ENCODE measurements at places on chromosomes 12 and 14. TPM values are rescaled to one million over a fixed set of nuclear protein-coding genes. Genes with fewer than 3 reads are reported as not detected.

Gene RASSF9
- total RNA-seq = 5.8 TPM

Gene MYH7
- total RNA-seq = 11,111 TPM

Gene MIP
- total RNA-seq = not detected

Gene UBE3B
- total RNA-seq = 48.7 TPM

Gene FLRT2
- 2.4 TPM for total RNA-seq

Gene CISTR
- total RNA-seq = 2.0 TPM

Gene GLT8D2
- 7.3 TPM for total RNA-seq

Gene DENND5B
- 44.0 TPM for total RNA-seq

DNA sequence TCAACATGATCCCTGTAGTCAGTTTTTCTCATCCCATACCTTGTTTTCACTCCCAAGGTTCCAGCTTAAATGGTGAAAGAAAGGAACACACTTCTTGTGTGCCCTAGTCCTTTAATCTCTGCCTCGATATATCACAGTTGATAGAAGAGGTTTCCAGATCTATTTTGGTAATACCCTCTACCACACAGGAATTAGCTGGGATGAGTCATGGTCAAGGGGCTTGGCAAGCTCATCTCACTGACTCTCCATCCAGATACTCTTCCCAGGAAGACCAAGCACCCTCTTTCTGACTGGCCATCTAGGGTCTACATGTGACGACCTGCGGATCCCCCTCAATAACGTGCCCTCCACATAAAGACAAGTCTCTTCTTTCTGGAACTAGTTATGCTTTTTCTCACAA is 277.9 kb downstream of the ITPR2 start:
- no peak overlapping the region for H3K27ac ChIP-seq
- H3K27me3 ChIP-seq = no peaks in the 10 kb centered on the region
- H3K4me3 ChIP-seq = no peak overlapping the region
- peaks cover 18% of the 10 kb centered on the region for H3K36me3 ChIP-seq
- DNase-seq = no peak

- DNase-seq = no peak
- H3K4me3 ChIP-seq = no peak overlapping the region
- H3K4me1 ChIP-seq = peaks cover 21% of the 10 kb centered on the region
- H3K27me3 ChIP-seq = no peaks in the 10 kb centered on the region
- H3K27ac ChIP-seq = no peak overlapping the region
Observed at GRCh38 chr12:26205941-26206340, 10.6 kb downstream of the SSPN start.

DNA sequence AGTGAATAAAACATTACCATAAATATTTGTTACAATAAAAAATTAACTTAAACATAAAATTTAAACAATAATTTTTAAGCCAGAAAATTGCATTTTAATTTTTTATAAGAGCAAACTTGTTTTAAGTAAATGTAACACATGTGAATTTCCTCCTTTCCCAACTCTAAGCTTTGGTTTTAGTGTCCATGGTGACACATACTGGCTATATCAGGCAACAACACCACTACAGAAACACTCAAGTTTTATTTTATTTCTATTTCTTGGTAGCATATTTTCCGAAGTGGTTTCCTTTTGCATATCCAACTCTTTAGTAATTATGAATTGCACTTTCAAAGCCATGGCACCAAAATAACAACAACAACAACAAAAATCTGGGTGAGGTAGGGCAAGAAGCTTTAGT is 2.2 kb downstream of the NELL2 start:
- no peak overlapping the region for H3K4me3 ChIP-seq
- H3K27ac ChIP-seq = no peak overlapping the region
- no peak for DNase-seq
- H3K27me3 ChIP-seq = peaks cover 36% of the 10 kb centered on the region
- H3K4me1 ChIP-seq = peaks cover 23% of the 10 kb centered on the region

DNA sequence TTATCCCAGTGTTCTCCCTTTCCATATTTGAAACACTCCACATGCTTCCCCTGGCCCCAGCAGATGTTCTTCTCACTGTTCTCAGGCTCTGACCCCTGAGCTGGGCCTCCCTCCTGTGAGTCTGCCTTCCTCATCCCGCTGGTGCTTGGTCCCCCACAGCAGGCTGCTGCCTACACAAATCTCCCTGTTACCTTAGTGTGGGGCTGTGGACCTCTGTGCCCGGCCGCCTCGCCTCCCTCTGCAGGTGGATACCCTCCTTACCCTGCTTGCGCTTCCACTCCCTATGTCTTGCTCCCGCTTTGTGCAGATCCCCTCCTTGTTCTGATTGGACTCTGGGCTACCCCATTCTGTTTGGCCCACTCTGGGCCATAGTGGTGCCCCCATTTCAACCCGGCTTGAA is 6.9 kb downstream of the DERA start:
- no peaks in the 10 kb centered on the region for H3K4me1 ChIP-seq
- no peak overlapping the region for H3K27ac ChIP-seq
- H3K4me3 ChIP-seq = no peak overlapping the region
- H3K36me3 ChIP-seq = peaks cover 5% of the 10 kb centered on the region
- H3K27me3 ChIP-seq = no peaks in the 10 kb centered on the region

DNA sequence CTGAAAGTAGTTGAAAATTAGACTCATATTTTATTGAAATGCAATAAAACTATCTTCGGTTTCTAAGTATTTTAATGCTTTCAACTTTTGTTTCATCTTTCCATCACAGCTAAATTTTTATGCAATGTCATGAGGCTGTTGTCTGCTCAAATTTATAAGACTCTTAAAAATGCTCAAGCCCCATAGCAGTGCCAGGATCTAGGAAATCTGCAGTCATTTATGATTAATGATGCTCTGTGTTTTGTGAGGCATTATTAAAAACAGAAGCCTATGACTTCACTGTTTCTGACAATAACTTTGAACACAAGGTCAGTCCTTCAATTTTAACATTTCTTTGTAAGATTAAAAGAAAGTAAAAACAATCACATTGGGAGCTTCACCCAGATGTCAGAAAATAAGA is 112.5 kb downstream of the ALX1 start:
- no peaks in the 10 kb centered on the region for H3K27me3 ChIP-seq
- H3K4me1 ChIP-seq = no peaks in the 10 kb centered on the region
- no peak overlapping the region for H3K27ac ChIP-seq
- no peak overlapping the region for H3K4me3 ChIP-seq

- H3K4me3 ChIP-seq = no peak overlapping the region
- no peaks in the 10 kb centered on the region for H3K36me3 ChIP-seq
- H3K27me3 ChIP-seq = no peaks in the 10 kb centered on the region
- no peak for DNase-seq
- H3K27ac ChIP-seq = no peak overlapping the region
- H3K4me1 ChIP-seq = no peaks in the 10 kb centered on the region
Observed at GRCh38 chr12:18261906-18262305, 588 bp downstream of the PIK3C2G start.

DNA sequence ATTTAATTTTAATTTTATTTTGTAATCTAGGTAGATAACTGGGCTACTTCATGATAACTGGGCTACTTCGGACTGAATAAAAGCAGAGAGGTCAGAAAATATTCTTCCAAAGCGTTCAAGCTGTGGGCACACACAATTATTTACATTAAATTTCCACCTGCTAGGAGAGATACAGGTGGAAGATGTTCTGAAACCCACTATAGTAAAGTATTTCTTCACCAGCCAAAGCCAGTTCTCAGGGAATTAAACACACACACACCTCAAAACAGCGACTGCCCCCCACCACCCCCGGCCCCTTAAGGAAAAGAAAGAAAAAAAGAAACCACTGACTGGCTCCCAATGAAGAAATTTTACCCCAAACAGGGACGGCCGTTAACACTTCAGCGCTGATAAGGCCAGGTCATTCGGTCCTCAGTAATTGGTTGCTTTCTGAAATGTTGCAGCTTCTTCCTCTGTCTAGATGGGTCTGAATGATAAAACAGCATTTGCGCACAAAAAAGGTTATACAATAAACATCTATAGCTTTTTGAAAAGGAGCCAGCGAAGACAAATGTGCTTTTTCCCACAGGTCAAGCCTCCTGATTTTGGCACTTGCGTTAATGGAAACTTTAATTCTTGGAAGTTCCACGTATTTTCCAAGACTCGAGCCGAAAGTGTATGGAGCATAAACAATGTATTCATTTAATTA is 771 bp upstream of the KCNJ8 start:
- H3K4me1 ChIP-seq = peaks cover 15% of the 10 kb centered on the region
- peak overlapping the region; percentile 95 for H3K27ac ChIP-seq
- H3K36me3 ChIP-seq = no peaks in the 10 kb centered on the region
- no peaks in the 10 kb centered on the region for H3K27me3 ChIP-seq
- DNase-seq = no peak

GRCh38 chr12:94753036-94753679 is 102.8 kb upstream of the TMCC3 start:
- H3K4me3 ChIP-seq = no peak overlapping the region
- DNase-seq = no peak
- no peak overlapping the region for H3K27ac ChIP-seq
- H3K27me3 ChIP-seq = no peaks in the 10 kb centered on the region
- no peaks in the 10 kb centered on the region for H3K4me1 ChIP-seq

GRCh38 chr12:58204071-58204470 is 262.7 kb downstream of the ATP23 start:
- H3K36me3 ChIP-seq = no peaks in the 10 kb centered on the region
- peaks cover 15% of the 10 kb centered on the region for H3K4me1 ChIP-seq
- no peak overlapping the region for H3K4me3 ChIP-seq
- no peaks in the 10 kb centered on the region for H3K27me3 ChIP-seq
- no peak for DNase-seq

GRCh38 chr12:88339254-88339949 is 197.3 kb downstream of the TMTC3 start:
- H3K4me3 ChIP-seq = no peak overlapping the region
- H3K4me1 ChIP-seq = no peaks in the 10 kb centered on the region
- no peaks in the 10 kb centered on the region for H3K36me3 ChIP-seq
- DNase-seq = no peak

DNA sequence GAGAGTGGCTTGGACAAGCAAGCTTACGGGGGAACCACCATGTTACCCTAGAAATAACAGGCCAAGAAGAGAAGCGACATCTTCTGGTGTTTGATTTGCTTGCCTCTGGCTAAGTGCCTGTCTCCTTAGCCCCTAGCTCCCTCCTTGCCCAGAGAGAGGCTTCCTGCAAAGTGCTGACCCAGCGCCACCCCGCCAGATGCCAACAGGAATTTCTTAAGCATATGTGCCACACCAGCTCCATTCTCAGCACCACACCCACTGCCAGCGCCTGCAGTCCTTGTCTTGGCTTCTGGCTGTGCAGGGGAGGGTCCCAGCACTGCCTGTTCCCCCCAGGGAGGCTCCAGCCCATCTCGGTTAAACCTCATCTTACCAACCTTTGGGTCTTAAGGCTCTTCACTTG is 74.2 kb upstream of the NCOR2 start:
- no peaks in the 10 kb centered on the region for H3K4me1 ChIP-seq
- H3K27me3 ChIP-seq = no peaks in the 10 kb centered on the region
- no peaks in the 10 kb centered on the region for H3K36me3 ChIP-seq
- no peak overlapping the region for H3K4me3 ChIP-seq
- no peak for DNase-seq
- H3K27ac ChIP-seq = no peak overlapping the region

- H3K36me3 ChIP-seq = no peaks in the 10 kb centered on the region
- peak overlapping the region; percentile 60 for H3K27ac ChIP-seq
- no peak overlapping the region for H3K4me3 ChIP-seq
- peaks cover 42% of the 10 kb centered on the region for H3K4me1 ChIP-seq
Observed at GRCh38 chr12:27506645-27507189, 17.3 kb upstream of the PPFIBP1 start.

DNA sequence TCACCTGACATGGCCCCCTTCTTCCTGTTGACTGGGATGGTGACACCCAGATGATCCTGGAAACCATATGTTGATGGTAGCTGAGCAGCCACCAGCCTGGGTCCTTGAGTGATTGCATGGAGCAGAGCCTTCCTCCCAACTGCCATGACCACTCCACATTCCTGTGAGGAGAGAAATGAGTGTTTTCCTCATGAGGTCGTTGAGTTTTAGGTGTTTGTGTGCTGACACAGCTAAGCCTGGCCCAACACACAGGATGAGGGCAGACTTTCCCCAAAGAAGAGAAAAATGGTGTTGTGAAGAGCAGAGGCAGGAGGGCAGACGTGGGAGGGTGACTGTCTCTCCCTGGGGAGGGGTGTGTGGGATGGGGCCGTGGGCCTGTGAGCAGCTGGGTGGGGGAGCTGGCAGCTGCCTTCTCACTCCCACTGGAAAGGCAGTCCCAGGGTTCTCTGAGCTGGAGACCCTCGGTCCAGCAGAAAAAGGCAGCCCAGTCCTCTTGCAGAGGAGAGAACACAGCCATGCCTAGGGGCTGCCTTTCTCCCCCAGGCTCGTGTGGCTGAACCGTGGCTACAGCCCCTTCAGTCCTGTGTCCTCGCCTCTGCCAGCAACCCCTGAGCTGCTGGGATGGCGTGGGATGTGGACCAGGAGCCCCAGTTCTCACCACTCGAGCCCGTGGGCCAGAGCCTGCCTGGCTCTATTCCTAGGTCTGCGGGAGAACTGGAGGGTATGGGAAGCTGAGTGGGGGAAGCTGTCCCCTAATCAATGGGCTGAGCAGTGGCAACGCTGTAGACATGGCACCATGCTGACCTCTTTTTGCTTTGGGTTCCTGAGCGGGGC is 257.0 kb downstream of the ADGRD1 start:
- no peaks in the 10 kb centered on the region for H3K27me3 ChIP-seq
- H3K4me1 ChIP-seq = no peaks in the 10 kb centered on the region
- no peak for DNase-seq

DNA sequence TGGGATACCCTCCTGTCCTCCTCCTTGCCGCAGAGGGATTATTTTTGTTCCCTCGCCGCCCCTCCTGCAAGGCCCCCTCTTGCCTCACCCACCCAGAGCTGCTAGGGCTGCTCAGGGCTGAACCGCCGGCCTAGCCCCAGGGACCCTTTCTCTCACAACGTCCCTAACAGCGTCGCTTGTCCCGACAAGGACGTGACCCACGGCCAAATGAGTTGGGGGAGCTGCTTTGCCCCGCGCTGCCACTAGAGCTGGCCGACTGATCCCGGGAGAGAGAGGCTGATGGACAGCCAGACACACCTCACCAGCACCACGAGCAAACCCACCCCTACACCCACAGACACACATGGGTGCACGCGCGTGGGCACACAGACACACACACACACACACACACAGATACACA is 154.6 kb upstream of the ALG10B start:
- no peak for DNase-seq
- no peaks in the 10 kb centered on the region for H3K4me1 ChIP-seq
- no peaks in the 10 kb centered on the region for H3K27me3 ChIP-seq
- H3K4me3 ChIP-seq = no peak overlapping the region
- H3K36me3 ChIP-seq = no peaks in the 10 kb centered on the region

DNA sequence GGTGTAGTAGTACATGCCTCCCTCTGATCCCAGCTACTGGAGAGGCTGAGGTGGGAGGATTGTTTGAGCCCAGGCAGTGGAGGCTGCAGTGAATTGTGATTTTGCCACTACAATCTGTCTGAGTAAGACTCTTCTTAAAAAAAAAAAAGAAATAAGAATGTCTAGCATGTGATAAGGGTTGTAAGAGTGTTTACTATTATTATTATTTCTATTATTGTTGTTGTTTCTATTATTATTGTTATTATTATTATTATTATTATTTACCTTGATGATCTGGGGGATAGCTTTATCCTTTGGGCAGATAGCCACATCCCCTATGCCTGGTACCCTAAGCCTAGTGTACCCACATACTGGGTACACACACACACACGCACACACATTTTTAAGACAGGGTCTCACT is 4.3 kb downstream of the OAS3 start:
- no peak overlapping the region for H3K27ac ChIP-seq
- H3K4me3 ChIP-seq = no peak overlapping the region
- peaks cover 14% of the 10 kb centered on the region for H3K4me1 ChIP-seq
- H3K27me3 ChIP-seq = no peaks in the 10 kb centered on the region

GRCh38 chr14:102923925-102924486 is 1.5 kb downstream of the AMN start:
- DNase-seq = peak; percentile 13
- no peak overlapping the region for H3K27ac ChIP-seq
- no peak overlapping the region for H3K4me3 ChIP-seq
- peaks cover 27% of the 10 kb centered on the region for H3K4me1 ChIP-seq
- peaks cover 48% of the 10 kb centered on the region for H3K27me3 ChIP-seq

GRCh38 chr12:92665496-92665895 is 37.3 kb upstream of the PLEKHG7 start:
- H3K27ac ChIP-seq = no peak overlapping the region
- no peak for DNase-seq
- no peaks in the 10 kb centered on the region for H3K36me3 ChIP-seq
- H3K27me3 ChIP-seq = no peaks in the 10 kb centered on the region

Measured in heart left ventricle (tissue), 16 donors.